HCEC 1CT (cell line): ENCODE measurements at places on chromosomes 1 and 21.

- peak; percentile 49 for DNase-seq
Observed at GRCh38 chr1:89633800-89634625, 1.1 kb downstream of the LRRC8C start.

DNA sequence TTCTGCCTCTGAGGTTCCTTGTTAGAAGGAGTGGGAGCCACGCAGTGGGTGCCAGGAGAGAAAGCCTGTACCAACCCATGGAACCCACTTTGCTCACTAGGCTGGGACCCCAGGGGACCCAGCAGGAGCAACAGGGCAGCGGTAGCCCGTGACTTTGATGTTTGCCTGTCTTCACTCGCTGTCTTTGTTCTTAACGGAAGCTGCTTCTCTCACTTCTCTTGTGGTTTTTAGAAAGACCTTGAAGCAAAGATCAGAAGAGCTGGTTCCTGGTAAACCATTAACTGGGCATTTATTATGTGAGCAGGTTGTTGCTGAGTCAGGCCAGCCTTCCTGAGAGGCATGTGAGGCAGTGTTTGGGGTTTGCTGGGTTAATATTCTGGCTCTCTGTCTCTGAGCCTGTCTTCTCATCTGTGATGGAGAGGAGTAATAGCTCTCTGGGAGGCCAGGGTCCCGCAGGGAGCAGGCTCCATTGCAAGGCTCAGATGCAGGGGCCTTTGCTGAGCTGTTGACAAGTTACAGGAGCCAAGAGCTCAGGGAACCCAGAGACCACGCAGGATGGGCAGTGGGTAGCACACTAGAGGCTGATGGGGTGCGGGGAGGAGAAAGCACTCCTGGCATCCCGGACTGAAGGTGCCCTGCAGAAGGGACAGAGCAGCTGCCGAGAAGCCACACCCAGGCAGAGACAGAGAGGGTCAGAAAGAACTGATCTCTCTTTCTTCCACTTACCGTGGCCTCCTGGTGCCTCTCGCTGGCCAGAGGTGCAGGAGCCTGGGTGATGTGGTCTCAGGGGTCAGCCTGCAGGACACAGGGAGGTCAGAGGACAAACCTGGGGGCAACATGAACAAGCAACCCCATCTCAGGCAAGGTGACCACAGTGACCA lies 367.5 kb upstream of the C1orf174 start:
- no peak for DNase-seq

DNA sequence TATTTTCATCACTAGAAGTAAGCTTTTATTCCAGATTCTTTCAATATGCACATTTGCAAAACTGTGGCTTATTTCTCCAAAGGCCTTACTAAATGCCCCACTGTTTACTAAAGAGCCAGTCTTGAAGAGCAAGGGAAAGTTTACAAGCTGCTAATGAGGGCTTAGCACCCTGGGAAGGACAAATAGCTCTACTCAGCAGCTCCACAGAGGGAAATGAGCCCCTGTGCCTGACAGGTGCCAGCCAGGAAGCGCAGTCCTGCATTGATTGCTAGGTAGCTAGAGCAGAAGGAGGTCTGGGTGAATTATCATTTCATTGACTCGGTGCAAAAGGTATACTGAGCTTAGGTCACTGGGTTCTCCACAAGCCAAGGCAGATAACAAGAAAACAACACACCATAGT lies 307.0 kb downstream of the SETD4 start:
- DNase-seq, result no peak

- peak; percentile 54 for DNase-seq
Observed at GRCh38 chr1:156104861-156105832, 9.4 kb upstream of the LMNA start.

- no peak for DNase-seq
Observed at GRCh38 chr1:160942926-160943325, 11.7 kb downstream of the ITLN2 start.

DNA sequence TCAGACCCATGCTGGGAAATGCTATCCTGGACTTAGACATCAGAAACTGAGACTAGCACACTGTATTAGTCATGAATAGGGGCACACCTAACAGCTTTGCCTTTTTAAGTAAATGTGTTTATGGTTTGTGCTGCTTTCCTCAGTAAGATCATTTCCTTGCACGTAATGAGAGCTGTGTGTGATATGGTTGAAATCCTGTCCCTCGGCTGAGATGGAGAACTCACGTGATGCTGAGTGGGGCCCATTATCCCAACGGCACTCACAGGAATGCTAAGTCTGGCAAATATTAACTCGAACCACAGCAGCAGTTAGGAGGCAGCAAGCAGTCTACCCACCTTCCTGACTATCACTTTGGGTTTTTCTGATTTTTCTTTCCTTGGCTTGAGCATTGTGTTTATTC lies 38.2 kb downstream of the BCL9 start:
- DNase-seq, result no peak

DNA sequence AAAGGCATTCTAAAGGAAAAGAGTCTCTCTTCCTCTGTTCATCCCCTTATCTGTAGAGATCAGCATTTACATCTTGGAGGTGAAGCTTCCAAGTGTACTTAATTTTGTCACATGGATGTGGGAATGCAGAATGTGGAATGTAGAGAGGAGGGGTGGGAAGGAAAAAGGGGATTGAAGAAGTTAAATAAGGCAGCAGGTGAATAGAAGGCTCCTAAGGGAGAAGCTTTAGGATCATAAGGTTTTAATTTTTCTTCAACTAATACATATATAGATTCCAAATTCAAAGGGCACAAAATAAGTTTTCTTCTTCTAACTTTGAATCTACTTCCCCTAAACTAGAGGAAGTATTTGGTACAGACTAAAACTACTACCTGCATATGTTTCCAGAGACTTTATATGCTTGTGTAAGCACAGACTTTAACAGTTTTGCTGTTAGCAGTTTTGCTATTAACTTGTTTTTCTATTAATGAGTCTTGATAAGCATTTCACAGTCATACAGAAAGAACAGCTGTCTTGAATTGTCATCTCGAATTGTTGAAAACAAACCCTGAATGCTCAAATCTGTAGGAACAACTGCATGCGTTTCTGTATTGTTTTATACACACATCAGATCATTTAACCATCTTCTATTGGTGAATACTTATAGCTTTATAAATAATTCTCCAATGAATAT lies 12.7 kb downstream of the TENT5C start:
- no peak for DNase-seq

DNA sequence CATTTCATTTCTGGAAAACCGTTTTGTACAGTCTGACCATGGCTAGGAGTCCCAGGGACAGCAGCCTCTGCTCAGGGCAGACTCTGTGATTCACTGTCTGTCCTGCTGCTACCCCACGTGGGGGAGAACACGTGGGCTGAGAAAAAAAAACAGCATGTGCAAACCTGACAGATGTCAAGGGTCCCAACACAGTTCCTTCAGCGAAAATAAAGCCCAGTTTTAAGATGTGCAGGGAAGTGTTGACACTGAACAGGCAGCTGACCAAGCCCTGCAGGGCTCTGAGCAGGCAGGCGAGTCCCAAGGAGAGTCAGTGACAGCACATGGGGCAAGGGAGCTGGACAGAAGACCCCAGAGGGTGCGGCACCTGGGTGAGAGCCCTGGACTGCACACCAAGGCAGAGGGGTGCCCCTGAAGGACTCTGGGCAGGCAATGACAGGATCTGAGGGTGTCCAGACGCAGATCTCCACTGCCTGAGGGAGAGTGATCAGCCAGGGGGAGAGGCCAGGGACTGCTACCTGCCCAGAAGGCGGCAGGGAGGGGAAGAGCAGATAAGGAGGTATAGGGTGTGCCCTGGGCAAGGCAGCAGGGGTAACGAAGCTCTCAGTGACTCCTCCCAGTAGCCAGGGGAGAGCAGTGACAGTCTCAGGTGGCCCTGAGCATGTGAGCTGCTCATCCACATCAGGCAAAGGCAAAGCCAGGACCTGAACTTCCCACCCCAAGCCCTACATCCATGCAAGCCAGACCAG lies 5.1 kb upstream of the SPATC1L start:
- DNase-seq, result peak; percentile 28

DNA sequence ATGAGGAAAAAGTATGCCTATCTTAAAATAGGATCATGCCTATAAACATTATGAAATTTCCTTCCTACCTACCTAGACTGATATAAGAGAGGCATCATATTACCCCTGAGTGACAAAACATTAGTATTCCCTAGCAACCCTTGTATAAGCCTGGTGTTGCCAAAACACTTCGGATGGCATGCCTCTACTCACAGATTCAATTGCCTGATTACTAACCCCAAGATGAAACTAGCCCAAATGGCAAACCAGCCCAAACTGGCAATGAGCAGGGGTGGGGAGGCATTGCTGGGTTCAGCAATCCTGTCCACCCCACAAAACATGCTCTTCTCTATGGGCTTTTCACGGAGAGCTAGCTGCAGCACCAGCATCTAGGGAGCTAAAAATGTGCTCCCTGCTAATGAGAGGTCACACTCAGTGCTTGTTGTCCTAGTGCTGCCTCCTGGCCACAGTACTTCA lies 13.9 kb downstream of the PALMD start:
- DNase-seq, result peak; percentile 61

GRCh38 chr1:7667625-7668218 lies 103.4 kb upstream of the VAMP3 start:
- peak; percentile 46 for DNase-seq

GRCh38 chr1:183622013-183622412 lies 13.6 kb downstream of the ARPC5 start:
- no peak for DNase-seq

DNA sequence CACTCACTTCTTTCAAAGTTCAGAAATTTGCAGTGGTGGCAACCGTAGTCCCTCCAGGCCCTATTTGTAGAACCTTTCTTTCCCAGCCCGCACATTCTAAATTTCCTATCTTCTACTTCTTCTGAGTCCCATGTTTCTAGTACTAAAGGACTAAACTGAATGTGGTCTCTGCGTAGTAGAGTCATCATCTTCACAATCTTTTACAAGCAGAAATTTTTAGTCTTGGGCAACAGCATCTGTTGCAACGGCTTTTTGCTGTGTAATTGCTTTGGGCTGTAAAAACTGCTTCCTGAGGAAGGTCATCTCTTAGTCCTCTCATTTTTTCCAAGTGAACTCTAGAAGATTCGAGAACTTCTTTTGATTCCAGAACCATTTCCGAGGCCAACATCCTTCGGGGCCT lies 23.9 kb downstream of the VAV3 start:
- no peak for DNase-seq

- no peak for DNase-seq
Observed at GRCh38 chr1:113191579-113192076, 118.6 kb downstream of the LRIG2 start.

GRCh38 chr1:155339515-155340097 lies 18.9 kb downstream of the RUSC1 start:
- no peak for DNase-seq

- peak; percentile 90 for DNase-seq
Observed at GRCh38 chr1:102858695-102859094, 249.6 kb downstream of the COL11A1 start.

- no peak for DNase-seq
Observed at GRCh38 chr1:33473900-33474299, 1.5 kb downstream of the ZSCAN20 start.

DNA sequence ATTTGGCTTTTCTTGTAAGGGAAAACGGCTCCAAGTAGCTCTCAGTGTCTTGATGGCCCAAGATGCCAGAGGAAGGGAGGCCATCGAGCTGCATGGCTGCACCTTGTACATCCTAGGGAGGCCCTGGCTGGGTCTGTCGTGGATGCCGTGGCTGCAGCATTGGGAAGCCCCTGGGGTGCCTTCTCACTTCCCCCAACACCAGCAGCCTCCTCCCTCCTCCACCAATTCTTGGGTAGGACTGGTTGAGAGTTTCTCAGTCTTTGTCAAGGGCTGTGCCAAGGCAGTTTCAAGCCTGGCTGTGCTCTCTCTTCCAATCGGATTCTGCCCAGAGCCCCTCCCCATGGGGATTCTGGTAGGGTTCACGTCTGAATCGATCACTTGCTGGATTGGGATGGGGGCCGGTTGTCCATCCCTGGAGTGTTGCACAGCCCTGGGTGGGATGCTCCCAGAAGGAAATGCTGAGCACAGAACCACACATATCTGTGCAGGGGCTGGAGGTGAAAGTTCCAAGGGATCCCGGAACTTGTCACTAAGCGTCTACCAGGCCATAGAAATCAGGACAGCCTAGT lies 14.0 kb upstream of the SPSB1 start:
- no peak for DNase-seq

- DNase-seq, result no peak
Observed at GRCh38 chr21:37699024-37699775, 217.1 kb downstream of the KCNJ6 start.

DNA sequence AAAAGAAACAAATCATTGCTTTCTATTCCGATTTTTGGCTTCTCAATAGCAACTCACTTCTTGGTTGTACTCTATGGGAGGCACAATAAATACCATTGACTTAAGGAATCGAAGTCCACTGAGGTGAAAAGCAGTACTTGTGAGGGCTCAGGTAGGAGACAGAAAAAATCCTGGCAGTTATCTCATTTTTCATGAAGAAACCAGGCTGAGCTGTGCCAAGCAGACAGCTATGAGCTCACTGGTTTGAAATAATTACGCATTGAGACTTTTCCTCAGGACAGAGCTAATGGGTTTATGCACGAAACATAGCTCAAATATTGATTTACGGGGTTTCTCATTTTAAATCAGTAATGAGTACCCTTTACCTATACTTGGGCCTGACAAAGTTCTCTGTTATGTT lies 18.5 kb downstream of the COLGALT2 start:
- DNase-seq, result no peak

DNA sequence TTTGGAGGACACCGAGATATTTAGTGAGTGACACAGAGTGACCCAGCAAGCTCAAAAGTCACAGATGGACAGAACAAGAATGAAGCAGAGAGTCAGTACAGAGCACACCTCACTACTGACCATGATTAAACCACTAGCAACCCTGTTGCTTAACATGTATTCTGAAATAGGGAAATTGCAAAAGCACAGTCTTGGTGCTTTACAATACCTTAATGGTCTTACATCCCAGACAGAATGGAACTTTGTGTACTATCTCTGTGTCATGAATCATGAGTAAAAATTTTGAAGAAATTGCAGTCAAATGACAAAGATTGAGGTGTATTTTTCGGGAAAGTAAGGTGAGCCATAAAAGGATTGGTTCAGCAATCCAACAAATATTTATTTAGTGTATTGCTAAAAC lies 2.7 kb upstream of the SAMSN1 start:
- DNase-seq, result no peak

DNA sequence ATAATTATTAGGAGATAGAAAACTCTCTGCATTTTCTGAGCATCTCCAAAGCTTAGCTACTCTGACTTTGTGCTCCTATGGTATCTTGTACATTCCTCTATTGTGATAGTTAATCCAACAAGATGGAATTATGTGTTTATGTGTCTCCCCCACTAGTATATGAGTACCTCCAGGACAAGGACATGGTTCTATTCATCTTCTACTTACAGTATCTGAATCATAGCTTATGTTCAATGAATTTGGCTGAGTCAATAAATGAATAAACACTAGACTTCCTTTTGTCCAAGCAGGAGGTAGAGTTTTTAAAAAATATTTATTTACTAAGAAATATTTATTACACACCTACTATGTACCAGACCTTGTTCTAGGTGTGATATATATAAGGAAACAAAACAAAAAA lies 18.4 kb upstream of the CTH start:
- no peak for DNase-seq

DNA sequence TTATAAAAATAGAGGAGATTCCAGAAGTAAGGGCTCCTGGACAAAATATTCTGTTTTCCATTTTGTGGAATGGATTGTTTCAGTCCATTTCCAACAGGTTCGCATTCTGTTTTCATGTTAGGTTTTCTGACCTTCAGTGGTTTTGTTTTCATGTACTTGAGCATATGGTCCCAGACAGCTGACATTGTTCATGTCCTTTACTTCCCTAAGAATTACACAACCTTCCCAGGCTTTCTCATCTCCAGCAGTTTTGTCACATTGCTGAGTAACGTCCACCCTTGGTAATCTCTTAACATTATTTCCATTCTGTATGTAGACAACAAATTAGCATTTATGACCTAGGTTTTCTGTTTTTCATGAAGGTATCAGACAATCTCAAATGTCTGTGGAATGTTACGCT lies 21.0 kb upstream of the ERRFI1 start:
- DNase-seq, result peak; percentile 85
